ENCODE measurements at places on chromosomes 2 and 18. TPM values are rescaled to one million over a fixed set of nuclear protein-coding genes. Genes with fewer than 3 reads are reported as not detected.

Gene ZNF521
- 25.6 TPM for total RNA-seq

DNA sequence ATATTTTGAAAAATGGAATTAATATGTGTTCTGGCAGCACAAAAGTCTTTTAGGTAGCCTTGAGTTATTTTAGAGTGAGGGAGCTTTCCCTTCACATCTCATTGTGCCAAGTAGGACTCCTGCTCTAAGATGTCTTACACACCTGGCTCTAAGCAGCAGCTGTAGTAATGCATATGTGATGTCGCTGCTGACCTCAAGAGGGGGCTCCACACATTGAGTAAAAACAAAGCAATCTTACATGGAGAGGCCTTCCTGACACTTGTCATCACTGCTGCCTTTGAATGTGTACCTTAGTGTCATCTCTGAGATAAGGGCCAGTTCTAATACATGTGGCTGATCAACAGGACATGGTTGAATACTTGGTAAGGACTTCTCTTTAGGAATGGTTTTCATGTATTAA is 75.8 kb downstream of the ACTR3 start:
- DNase-seq: no peak

DNA sequence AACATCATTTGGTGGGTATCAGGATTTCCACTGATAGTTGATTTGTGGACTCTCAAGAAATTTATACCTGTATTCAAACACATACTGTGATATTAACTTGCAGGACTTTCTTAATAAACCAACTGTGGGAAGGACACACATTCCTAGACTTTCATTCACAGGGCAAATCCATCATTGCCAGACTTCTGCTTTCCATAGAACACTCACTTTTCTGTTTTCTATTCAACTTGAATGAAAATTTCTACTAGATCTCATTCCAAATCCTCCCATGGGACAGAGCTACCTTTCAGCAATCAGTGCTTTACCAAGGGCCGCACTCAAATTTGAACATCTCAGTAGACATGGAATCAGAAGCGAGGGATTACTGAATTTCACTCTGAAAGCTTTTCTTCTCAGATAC is 612.5 kb downstream of the IRS1 start:
- no peak for DNase-seq

DNA sequence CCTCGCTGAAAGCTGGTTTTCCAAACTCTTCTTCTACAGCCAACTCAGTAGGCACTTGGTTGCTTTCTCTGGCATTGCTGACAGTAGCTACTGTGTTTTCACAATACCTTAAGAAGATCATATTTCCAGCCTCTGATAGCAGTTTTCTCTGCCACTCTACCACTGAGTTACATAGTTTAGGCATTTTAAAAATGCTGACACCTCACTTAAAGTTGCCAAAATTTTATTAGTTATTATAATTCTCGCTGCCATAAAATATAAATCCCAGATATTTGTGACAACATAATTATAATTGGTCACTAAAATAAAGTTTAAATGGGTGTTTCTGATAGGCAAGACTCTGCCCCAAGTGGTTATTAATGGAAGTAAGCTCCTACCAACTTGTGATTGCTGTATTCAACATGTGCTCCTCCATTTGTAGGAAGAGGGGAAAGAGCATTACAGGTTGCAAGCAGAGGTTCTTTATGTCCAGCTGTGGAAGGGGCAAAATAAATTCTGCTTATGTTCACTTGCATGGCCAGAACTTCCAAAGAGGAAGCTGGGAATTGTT is 1202.8 kb downstream of the CNTNAP5 start:
- no peak for DNase-seq

DNA sequence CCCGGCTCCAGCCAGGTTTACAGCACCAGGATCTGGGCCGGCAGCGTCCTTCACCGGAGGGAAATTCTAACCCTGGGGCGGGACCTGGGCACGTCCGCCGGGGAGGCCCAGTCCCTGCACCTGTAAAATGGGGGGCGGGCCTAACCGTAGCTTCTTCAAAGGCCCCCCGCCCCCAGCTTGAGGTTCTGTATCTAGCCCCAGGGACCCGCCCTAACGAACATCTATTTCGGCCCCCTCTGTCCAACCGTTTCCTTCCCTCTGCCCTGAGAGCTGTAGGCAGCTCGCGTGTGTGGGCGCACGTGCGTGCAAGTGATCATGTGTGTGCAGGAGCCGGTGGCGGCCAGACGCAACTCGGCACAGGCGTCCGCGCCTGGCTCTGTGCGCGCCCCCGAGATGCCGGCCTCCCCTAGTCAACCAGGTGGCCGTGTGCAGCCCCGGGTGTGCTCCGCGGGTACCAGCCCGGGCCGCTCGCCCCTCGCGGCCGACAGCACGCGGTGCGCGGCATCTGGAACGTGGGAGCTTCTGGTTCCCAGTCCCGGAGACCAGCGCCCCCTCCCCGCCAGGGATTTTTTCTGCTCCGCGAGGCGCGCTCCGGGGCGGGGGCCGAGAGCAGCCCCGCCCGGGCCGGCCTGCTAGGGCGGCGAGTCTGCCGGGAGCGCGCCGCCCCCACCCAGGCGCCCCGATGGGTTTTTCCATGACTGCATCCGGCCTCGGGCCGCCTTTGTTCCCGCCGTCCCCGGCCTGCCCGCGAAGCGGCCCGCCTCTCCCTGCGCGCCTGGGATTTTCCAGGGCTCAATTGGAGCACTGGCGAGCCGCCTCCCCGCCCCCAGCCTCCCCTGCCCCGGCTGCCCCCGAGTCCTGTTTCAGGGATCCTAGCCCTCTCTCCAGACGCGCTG is 21.2 kb downstream of the TEX44 start:
- DNase-seq: peak; percentile 86

Gene GTF2A1L
- total RNA-seq: not detected

GRCh38 chr2:179974761-179975160 is 32.3 kb downstream of the CWC22 start:
- DNase-seq: no peak

GRCh38 chr18:37322492-37323035 is 243.0 kb downstream of the CELF4 start:
- DNase-seq: peak; percentile 16

DNA sequence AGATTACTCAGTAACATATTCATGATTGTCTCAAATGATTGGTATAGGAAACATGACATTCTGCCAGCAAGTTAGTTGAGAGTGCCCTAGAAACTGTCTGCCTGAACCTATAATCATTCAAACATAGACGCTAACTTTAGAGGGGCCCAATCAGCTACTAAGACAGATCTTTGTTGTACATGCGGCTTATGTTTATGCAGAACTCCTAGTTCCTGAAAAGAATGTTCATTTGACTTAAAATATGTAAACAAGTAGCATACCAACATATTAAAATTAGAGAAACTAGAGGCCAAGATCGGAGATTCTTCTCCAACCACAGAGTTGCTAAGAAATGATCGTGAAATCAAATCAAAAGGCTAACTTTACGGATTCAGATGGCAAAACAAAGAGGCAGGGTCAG is 4.2 kb upstream of the METAP1D start:
- no peak for DNase-seq

Gene WNT10A
- total RNA-seq: not detected

GRCh38 chr2:227079726-227080125 is 84.3 kb downstream of the COL4A4 start:
- DNase-seq: no peak

DNA sequence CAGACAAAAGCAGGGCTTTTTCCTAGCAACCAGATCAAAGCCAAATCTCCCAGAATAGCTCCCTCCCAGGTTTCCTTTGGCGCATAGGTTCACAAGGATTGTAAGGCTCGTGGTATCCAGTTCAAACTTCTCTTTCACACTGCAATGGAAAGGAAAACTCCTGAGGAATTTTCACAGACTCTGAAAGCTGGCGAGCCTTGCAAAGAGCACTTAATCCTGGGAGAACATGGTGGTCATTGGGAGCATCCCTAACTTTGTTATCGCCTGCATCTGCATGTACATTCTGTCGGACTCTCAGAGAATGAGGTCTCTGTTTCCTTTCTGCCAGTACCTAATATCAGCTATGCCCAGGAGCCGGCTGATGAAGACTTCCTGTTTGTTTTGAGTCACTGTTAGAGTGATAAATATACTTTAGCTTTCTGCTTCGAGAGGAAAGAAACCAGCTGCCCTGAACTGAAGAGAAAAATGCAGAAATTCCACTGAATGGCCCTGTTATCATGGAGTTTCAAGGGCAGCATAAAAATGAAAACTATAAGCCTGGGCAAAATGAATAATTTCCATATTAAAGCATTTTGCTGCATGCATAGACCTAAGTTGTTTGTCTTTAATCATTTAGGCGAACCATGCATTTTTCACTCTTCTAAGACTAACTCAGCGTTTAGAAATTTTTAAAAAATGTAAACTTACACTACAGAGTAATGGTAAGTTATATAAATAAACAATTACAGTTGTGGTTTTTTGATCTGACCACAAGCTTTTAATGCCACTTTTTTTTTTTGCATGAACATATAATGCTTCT is 76.4 kb upstream of the ZEB2 start:
- no peak for DNase-seq

DNA sequence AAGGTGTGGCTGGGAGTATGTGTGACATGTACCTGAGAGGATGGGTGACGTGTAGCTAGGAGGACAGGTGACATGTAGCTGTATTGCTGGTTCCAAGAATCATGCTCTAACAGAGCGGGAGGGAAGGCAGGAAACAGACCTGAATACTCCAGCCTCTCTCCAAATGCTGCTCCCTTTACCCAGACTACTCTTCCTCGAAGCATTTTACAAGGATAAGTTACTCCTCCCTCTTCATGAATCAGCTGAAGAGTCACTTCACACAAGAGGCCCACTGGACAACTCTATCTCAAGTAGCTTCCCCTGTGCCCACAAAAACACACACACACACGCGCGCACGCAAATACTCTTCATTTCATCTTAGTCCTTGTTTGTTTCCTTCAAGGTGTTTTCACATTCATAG is 52.6 kb upstream of the KIDINS220 start:
- no peak for DNase-seq

Gene SGO2
- 3.5 TPM for total RNA-seq

Gene FLACC1
- total RNA-seq: 3.3 TPM

DNA sequence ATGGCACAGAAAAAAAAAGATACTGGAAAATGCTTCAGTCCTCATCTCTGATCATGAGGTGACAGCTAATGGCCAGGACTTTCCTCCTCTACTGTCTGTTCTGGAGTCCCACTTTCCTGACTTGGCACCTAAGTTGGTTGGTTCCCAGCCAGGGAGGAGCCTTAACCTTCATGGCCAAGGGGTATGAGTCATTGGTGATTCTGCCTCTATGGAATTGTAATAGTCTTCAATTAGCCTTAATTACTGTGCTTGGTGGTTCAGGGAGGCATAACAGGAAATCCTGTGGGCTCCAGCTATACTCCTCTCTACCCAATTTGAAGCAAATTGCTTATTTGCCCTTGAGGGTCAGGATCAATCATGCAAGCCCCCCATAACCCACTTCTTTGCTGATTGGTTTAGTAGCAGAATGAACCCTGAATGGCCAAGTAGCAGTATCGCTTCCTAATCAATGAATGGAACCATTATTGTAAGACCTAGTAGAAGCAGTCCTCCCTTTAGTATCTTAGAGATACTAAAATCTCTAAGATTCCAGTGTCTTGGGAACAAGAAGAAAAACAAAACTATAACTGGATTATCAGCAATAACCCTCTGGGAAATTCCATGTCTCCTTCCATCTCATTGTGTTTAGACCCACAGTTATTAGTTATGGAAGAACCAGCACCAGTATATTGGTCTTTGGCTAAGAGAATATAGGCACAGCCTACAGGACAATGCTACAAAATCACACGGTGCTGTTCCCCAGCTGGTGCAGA is 109.0 kb downstream of the COL6A3 start:
- no peak for DNase-seq

- DNase-seq: no peak
Observed at GRCh38 chr2:135163306-135163705, 111.2 kb downstream of the RAB3GAP1 start.

DNA sequence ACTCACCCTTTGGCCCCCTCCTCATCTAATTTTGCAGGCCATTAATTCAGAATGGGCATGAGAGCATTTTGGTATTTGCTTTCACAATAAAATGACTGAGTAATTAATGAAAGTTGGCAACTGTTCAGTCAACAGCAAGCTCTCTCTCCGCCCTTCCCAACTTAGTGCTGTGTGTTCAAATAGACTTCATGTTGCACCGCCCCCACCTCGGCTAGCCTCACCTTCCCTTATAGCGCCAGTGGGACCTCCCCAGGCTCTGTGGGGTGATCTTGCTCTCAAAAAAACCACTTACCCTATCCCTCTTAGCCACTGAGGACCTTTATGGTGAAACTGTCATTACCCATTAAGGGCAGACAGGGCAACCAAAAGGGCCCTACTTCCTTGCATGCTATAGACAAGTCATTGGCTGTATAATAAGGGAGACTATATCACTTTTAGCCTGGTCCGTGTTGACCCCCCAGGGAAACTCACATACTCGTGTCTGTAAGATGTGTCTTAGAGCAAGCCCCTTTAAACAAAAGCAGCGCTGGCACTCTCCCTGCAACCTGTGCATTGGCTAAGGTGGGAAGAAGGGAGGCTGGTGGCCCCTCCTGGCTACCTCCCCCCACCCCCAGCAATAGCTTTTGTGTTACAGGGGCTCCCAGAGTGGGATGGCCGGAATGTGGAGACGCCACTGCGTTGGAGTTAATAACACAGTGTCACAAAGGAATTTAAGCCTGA is 15.2 kb downstream of the EN1 start:
- no peak for DNase-seq

- DNase-seq: no peak
Observed at GRCh38 chr2:237735798-237736197, 62.8 kb upstream of the RBM44 start.

Gene REG1B
- 2,308 TPM for total RNA-seq

DNA sequence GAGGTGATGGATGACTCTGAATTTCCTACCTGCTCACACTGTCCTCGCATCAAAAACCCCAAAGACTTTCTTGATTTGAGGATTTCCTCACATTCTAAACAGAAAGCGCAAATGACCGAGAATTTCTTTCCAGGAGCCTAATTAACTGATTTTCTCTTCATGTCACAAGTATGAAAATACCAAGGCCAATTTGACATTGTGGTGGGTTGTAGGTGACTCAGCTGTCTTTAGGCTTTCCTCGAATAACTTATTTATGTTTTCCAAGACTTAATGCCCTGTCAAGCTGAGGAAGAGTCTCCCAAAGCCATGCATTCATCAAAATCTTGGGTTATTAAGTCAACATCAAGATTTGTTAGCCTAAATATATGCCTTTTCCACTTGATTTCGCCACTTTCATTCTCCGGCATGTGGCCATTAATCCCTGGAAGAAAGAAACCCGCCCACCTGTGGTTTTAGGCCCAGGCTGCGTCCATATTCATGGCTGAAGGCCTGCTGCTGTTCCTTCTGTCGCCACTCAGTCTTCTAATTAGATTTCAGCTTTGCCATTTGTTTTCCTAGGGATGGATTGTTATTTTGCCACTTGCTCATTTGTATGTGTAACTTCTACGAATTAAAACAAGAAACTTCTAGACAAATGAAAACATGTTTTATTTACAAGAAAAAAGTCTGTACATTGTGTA is 84.9 kb downstream of the ST6GAL2 start:
- DNase-seq: no peak

GRCh38 chr2:53784436-53784835 is 2.3 kb downstream of the ASB3 start:
- no peak for DNase-seq

Gene ELMOD3
- 49.4 TPM for total RNA-seq

GRCh38 chr18:61637905-61638595 is 254.8 kb downstream of the RNF152 start:
- DNase-seq: no peak

GRCh38 chr2:23901966-23902846 is 24.7 kb downstream of the ATAD2B start:
- DNase-seq: no peak

Gene RAD51AP2
- not detected for total RNA-seq

Gene LYG2
- total RNA-seq: not detected

Gene IL1RL1
- total RNA-seq: 47.2 TPM

GRCh38 chr2:82411071-82411470 is 2048.0 kb downstream of the SUCLG1 start:
- DNase-seq: no peak

Gene CDCA7
- 18.4 TPM for total RNA-seq

All from Peyer's patch (tissue), 4 donors.